ENCODE measurements at places on chromosomes 3 and 15.

DNA sequence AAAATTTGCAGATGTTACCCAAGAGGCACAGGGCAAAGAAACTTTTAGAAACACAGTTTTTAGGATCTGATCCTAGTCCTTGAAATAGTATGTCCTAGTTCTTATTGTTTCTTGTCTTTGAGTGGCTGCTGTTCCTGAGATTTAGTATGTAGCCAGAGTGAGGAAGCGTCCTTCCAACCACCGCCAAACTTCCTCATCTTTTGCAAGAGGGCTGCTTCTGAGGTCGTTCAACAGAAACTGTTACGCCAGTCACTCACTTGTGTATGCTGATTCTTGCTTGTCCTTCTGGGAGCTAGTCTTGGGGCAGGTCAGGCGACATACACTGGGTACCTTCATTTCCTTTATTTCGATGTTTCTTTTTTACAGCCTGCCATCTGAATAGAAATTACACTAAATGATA lies 577.3 kb upstream of the ZNF717 start:
- DNase-seq: no peak

DNA sequence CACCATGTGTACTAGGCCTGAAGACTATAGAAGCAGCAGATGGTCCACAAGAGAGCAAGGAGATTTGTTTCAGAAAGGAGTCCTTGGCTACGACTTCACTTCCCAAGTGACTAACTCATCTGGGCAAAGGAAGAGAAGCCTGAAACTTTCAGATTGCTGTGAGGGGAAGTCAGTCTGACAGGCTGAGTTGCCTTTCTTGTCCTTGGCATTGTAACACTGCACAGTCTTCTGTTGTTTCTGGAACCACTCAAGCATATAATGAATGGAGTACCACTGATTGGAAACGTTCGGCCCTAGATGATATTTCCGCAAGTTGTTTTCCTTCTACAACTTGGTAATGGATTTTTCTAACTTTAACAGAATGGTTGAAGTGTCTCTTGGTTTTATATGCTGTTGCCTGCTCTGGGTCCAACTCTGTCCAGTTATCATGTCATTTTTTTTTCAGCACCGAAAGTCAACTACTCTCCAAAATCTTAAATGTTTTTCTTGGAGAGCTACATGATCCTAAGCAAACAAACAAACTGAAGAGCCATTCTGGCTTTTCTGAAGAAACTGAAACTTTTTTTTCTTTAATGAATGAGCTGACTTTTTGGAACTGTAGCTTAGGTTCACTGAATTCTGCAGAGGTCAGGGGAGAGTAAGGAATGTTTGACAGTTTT lies 685.7 kb downstream of the MECOM start:
- no peak for DNase-seq

GRCh38 chr15:80673561-80674244 lies 21.4 kb upstream of the ABHD17C start:
- DNase-seq: no peak

GRCh38 chr3:194246709-194247349 lies 104.3 kb downstream of the CPN2 start:
- DNase-seq: no peak

GRCh38 chr15:39699516-39700374 lies 82.9 kb downstream of the FSIP1 start:
- DNase-seq: no peak

- no peak for DNase-seq
Observed at GRCh38 chr3:160444411-160444810, 5.2 kb downstream of the TRIM59 start.

GRCh38 chr3:37499061-37499785 lies 324.8 kb upstream of the LRRFIP2 start:
- no peak for DNase-seq

GRCh38 chr3:137771401-137772213 lies 7.5 kb downstream of the SOX14 start:
- DNase-seq: no peak

- no peak for DNase-seq
Observed at GRCh38 chr15:37252530-37252929, 152.2 kb upstream of the MEIS2 start.

DNA sequence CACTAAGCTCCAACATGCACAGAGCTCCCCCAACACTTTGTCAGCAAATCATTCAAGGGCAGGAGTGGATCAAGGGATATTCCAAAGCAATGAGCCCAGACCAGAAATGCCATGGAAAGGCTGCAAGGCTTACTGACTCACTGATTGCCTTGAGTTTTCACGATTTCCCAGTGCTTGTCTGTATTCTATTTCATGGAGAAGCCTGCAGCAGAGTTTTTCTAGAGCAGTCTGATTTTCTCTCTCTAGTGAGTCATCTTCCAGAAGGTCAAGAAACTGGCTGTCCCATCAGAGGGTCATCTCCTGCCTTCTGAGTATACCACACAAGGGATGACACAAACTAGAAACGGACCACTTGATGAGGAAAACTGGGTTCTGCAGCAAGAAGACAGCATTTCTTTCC lies 16.5 kb downstream of the LMCD1 start:
- no peak for DNase-seq

DNA sequence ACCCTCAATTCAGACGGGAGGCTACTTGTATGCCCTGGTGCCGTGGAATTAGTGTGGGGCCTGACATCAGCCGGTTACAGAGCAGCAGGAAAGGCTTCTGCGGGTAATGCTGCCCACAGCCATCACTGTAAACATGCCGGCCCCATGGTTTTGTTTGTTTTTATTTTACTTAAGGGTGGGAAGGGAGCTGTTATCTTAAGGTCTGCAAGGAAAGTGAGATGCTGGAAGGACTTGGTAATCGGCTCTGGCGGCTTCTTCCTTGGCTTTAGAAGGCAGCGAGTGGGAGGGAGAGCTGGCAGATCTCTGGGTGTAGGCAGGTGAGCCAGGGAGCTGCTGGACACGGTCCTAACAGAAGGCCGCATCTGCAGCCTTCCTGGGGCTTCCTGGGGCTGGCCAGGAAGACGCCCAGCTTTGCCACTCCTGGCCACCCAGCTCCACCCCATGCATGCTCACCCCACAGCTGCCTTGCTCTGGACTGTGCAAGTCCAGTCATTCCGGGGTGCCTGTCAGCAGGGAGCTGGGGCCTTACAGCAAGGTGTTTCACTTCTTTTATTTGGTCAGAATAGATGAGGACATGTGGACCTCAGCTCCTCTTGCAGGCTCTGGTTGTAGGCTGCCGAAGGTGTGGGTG lies 54.1 kb upstream of the FURIN start:
- DNase-seq: no peak

DNA sequence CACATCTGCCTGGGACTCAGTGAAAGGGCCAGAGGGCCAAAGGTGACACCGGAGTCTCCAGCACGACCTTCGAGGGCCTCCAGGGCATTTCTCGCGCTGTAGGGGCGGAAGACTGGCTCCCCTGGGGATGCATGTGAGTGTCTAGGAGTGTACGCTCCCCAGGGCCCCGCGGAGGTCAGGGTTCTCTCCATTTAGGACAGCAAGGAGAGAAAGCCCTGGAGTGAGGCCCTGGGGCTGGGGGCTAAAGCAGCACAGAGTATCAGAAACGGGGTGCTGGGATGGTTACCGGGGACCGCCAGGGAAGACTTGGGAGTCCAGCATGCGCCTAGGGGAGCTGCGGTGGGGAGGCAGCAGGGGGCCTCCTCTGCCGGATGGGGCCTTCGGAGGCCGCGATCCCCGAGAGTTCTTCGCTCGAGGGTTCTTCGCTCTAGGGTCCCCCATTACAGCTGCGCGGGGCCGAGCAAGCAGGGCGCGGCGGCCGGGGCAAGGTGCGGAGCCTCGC lies 595 bp upstream of the APBA2 start:
- DNase-seq: no peak

GRCh38 chr3:11706604-11707003 lies 62.9 kb upstream of the VGLL4 start:
- DNase-seq: no peak

GRCh38 chr3:151558661-151559060 lies 97.8 kb upstream of the IGSF10 start:
- no peak for DNase-seq

DNA sequence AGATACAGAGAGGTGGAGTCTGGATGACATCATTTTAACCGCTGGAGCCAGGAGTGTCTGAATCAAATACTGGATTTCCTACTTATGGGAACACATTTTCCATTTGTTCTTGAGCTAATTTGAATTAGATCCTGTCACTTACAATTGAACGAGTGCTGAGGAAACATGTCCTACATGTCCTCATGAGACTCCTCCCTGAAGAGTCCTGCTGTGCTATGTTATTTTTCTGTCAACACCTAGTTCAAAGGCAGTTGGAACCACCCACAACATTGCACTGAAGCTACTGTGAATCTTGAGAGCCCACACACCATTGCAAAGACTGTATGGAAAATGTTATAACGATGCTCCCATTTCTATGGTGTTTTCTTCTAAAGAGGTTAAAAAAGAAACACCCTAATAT lies 123.5 kb upstream of the CRBN start:
- no peak for DNase-seq

DNA sequence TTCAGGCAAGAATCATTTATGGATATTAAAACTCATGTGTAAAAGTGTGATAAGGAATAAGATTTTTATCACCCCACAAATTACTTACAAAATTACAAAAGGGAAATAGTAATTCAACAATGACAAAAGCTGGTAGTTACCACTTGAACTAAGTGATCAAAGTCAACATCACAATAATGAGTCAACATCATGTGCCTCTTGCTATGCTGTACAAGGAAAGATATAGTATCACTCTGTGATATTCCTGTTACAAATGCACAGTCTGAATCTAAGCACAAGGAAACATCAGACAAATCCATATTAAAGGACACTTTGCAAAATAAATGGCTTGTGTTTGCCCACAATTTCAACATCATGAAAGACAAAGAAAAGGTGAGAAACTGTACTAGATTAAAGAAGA lies 90.5 kb upstream of the PLCL2 start:
- DNase-seq: no peak

DNA sequence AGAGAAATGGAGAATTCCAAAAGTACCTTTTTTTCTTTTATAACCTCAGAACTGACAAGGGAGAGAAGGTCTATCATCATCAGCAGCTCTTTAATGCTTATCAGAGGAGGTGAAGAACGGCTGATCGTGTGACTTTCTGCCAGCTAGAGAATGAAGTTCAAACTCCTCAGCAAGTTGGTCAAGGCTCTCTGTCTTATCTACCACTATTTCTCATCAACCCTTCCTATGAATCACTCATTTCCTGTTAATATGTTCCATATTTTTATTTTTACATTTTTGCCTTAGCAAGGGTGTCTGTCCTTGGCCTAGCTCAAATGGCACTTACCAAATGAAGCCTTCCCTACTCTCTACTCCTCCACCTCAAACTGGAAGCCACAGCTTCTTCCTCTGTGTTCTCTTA lies 73.1 kb upstream of the TSPAN3 start:
- DNase-seq: no peak

DNA sequence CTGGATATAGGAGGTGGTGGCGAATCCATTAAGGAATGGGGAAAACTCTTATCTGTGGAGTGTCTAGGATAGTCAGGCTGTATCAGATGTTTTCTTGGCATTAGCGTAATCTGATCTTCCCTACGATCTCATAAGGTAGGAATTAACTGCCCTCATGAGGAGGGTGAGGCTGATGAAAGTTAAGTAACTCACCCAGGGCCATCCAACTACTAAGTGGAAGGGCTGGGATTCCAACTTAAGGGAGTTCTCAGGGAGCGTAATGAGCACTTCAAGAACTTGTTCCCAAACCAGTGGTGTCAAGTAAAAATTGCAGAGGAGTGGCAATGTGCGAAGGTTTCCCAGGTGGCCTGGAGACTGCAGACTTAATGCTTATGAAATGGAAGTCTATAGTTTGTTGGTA lies 55.9 kb upstream of the OSBPL11 start:
- no peak for DNase-seq

DNA sequence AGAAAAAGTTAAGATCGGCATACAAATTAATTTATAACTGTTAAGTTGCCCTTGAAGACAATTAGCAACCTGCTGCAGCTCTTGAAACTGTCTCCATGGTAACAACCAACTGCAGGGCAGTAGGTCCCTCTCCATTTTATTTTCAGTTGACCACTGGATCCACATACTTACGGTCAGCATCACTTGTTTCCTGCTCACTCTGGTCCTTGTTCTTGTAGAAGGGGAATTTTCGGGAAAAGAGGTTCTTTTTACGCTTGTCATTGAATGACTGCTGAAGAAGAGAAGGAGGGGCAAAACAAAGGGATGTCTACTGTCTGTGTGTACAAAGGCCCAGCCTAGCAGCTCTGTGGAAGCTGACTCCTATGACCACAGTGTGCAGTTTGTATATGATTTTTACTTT lies 46.8 kb upstream of the MELTF start:
- no peak for DNase-seq

GRCh38 chr15:82554849-82555248 lies 14.6 kb upstream of the RPS17 start:
- no peak for DNase-seq

DNA sequence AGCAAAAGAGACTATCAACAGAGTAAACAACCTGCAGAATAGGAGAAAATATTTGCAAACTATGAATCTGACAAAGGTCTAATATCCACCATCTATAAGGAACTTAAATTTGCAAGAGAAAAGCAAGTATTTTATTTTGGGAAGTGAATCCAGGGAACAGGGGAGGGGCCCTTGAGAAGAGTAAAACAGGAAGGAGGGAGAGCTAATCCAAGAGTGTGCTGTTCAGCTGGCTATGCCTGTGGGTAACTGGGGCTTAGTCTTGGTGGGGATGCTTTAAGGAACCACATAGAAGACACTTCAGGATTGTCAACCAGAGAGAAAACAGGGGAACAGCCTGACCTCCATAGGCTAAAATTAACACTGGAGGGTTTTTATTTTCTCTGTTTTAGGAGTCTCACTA lies 3.9 kb upstream of the HHLA2 start:
- no peak for DNase-seq

- DNase-seq: no peak
Observed at GRCh38 chr3:38205472-38205805, 40.1 kb downstream of the OXSR1 start.

DNA sequence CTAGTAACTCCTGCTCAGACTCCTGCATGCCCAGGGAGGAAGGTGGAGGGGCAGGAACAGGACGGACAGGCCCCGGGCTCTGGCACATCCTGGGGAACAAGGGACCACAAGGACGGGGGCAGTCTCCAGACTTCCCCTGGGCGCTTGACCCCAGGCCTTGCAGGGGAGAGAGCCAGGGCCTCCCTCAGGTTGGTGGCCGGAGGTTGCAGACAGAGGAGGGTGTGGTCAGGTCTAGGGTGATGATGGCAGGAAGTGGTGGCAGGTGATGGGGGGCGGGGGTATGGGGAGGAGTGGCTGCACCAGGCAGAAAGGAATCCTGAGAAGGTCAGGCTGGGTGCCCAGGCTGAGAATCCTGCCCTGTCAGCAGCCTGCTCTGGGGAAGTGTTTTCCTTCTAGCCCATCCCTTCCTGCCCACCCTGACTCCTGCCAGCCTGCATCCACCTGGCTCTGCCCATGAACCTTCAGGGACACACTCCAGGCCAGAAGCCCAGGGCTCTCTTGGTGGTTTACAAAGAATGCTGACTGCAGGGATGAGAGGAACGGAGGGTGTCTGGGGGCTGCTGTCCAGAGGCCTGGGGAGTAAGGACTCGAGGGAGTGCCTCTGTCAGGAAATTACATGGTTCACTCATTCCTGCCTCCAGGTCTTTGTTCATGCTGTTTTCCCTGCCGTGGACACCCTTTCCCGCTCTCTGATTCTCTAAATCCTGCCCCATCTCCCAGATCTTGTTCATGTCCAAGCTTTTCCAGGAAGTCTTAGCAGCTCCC lies 15.8 kb downstream of the LOXL1 start:
- DNase-seq: no peak

Measured in stimulated activated CD4-positive, alpha-beta T cell treated with anti-CD3 and anti-CD28 coated beads, Interleukin-4, amount 100 ng/mL, for 4 hours (primary cell).